ENCODE measurements at places on chromosomes 7 and 10.

DNA sequence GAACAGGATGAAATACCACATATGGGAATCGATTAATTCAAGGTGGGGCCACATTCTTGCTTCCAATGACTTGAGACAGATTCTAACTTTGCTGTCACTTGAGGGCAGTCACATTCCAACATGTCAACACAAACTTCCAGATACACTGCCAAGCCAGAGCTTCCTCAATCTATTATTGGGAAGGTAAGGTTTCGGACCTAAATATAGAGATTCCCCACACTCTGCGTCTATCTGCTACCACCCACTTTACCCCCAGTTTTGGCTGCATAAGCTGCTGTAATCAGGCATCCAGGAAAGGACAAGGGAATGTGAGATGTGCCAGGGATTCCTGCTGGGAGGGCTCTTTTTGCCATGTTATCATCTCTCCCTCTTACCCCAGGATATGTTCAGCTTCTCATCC is 20.5 kb upstream of the DGKI start:
- no peak for DNase-seq

GRCh38 chr7:45114926-45115325 is 3.4 kb upstream of the TBRG4 start:
- DNase-seq: no peak

DNA sequence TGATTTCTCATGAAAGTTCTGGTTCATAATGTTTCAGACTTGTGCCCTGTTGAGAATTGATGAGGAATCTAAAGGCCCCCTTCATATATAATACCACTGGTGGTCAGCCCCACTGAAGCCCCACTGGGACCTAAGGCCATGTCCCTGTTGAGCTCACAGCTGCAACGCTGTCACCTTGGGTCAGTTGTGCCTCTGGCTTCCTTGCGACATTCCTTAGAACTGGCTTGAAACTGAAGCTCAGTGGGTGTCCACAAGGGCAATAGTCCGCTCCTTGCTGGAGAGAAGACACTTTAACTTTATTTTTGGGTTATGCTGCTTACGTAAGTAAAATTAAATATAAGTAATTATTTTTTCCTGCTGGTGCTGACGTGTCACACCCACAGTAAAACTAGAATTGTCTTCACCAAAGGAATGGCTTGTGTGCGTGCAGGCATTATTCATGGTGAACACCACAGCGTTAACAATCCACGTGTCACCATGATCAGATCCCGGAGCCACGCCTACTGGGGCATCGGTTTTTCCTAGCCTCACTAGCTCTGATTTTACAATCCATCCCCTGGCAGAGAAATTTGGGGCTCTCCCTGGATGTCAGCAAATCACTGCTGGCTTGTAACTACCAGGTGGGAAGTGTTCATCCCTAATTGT is 66.5 kb downstream of the BICC1 start:
- peak; percentile 46 for DNase-seq

DNA sequence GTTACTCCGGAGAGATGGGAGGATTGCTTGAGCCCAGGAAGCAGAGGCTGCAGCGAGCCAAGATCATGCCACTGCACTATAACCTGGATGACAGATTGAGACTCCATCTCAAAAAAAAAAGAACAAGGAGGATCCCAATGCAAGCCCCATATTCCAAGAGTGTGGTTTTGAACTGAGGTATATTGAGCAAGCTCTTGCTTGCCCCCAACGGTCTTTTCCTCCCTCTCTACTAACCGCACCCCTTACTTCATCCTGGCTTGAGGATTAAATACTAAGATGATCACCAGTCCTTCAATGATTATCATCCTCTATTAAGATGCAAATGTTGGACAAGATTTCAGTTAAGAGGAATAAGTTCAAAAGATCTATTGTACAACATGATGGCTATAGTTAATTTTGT is 12.5 kb upstream of the SRGN start:
- DNase-seq: no peak

GRCh38 chr7:88042157-88042556 is 108.1 kb downstream of the ADAM22 start:
- no peak for DNase-seq
